ENCODE measurements at places on chromosomes 4 and X. TPM values are rescaled to one million over a fixed set of nuclear protein-coding genes. Genes with fewer than 3 reads are reported as not detected.

DNA sequence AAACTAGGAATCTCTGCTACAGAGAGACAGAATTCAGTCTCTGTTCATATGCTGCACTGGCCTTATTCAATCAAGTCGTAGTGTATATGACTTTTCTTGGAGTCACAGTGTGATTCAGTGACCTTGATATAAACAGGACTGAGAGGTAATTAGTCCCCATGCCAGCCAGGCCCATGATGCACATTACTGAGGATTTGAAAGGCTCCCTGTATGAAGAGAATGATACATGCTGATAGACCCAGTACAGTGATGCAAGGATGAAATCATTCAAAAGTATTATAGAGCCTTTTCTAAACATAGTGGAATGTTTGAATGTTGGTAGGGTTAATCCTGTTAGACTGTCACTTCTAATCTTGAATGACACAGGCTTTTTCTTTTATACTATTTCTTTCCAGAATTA is 34.1 kb downstream of the ANXA3 start:
- H3K36me3 ChIP-seq = peaks cover 2% of the 10 kb centered on the region
- no peaks in the 10 kb centered on the region for H3K27me3 ChIP-seq
- DNase-seq = no peak
- H3K27ac ChIP-seq = no peak overlapping the region
- H3K4me3 ChIP-seq = no peak overlapping the region

GRCh38 chrX:71450433-71451106 is 82.3 kb upstream of the OGT start:
- H3K4me1 ChIP-seq = no peaks in the 10 kb centered on the region
- no peaks in the 10 kb centered on the region for H3K27me3 ChIP-seq
- H3K27ac ChIP-seq = no peak overlapping the region
- no peaks in the 10 kb centered on the region for H3K36me3 ChIP-seq
- H3K4me3 ChIP-seq = no peak overlapping the region

Gene TENM3
- 0.54 TPM for total RNA-seq

DNA sequence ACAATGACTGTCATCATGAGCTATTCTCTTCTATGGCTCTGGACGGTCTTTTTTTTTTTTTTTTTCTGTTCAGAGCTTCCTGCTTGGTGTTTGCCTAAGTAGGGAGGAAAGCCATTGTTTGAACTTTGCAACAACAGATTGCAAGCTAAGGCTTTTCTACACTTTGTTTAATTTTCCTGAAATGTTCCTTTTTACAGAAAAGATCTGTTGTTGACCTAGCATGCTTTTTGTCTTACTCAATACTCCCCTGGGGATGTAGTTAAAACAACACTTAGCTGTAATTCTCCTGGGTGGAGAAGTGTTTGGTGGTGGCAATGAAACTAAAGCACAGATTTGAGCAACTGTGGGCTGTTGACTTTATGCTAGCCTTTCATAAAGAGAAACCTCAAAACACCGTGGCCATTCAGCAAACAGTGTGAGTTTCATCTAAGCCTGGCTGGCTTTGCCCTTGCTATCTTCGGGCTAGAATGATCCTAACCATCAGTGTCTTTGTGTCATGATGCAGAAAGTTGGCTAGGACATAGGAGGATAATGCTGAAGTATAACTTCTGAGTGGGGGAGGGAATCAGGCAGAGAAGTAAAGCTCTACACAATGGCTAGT is 110.5 kb downstream of the ANXA3 start:
- no peaks in the 10 kb centered on the region for H3K27me3 ChIP-seq
- H3K27ac ChIP-seq = no peak overlapping the region
- H3K36me3 ChIP-seq = no peaks in the 10 kb centered on the region
- no peaks in the 10 kb centered on the region for H3K4me1 ChIP-seq
- DNase-seq = no peak
- H3K4me3 ChIP-seq = no peak overlapping the region

DNA sequence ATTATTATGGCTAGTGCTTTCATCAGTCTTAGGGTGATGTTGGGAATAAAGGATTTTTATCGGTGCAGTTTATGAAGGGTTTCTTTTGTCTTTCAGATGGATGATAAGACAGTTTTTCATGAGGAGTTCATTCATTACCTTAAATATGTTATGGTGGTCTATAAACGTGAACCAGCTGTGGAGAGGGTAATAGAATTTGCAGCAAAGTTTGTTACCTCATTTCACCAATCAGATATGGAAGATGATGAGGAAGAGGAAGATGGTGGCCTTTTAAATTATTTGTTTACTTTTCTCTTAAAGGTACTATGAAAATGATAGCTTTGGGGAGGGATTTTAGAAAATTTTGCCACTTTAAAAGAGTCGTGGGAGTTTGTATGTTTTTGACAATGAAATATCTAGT is 1.3 kb downstream of the NCAPG start:
- no peak overlapping the region for H3K27ac ChIP-seq
- no peak for DNase-seq
- peak overlapping the region; percentile 80 for H3K4me3 ChIP-seq
- peaks cover 18% of the 10 kb centered on the region for H3K36me3 ChIP-seq

Gene FMR1NB
- total RNA-seq = not detected

DNA sequence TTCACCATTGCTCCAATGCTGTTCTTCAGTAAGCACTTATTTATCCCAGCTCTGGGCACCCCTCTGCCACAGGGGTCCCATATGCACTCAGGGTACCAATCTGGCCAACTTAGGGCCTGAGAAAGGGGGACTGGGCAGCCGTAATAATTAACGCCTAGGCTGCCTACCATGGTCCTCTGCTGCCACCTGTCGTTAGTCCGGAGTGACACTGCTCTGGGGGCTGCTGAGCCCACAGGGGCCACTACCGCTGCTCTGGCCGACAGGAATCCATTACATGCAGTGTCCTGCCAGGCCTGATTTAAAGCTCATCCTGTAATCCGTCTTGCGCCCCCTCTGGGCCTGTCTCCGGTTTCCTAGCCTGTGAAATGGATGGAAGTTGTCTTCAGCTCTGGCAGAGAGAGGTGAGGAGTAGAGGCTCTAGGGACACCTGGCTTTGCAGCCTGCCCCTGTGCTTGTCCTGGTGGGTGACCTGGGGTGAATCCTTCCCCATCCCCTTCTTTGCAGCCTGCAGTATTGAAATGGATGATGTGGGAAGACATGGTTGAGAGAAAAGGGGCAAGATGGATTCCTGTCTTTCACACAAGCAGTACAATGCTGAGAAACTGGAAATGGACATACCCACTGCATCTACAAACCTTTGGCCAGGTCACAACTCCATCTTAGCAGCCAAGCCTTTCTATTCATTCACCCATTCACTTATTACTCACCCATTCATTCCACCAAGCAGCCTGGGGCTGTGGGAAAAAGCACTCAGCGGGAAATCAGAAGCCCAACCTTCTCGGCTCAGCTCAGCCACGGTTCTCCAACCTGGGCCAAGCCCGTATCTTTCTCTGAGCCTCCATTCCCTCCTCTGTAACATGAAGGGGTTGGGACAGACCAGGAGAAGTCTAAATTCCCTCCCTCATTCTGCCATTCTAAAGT is 116.3 kb upstream of the NALF2 start:
- no peak overlapping the region for H3K27ac ChIP-seq
- H3K4me1 ChIP-seq = peaks cover 3% of the 10 kb centered on the region
- H3K4me3 ChIP-seq = no peak overlapping the region
- 0 out of 2 replicates have a peak, but pooled peaks cover 4% of the 10 kb centered on the region for H3K27me3 ChIP-seq

GRCh38 chr4:175789647-175790046 is 22.4 kb downstream of the GPM6A start:
- no peak overlapping the region for H3K27ac ChIP-seq
- H3K27me3 ChIP-seq = no peaks in the 10 kb centered on the region
- H3K4me3 ChIP-seq = no peak overlapping the region
- no peak for DNase-seq
- no peaks in the 10 kb centered on the region for H3K36me3 ChIP-seq

Gene FRMPD4
- total RNA-seq = not detected

Gene RENBP
- total RNA-seq = 1.3 TPM

- DNase-seq = no peak
- no peaks in the 10 kb centered on the region for H3K36me3 ChIP-seq
- H3K4me3 ChIP-seq = no peak overlapping the region
- H3K4me1 ChIP-seq = no peaks in the 10 kb centered on the region
- no peaks in the 10 kb centered on the region for H3K27me3 ChIP-seq
Observed at GRCh38 chr4:165662341-165662740, 210.7 kb upstream of the TLL1 start.

Gene NLRP2B
- total RNA-seq = not detected

DNA sequence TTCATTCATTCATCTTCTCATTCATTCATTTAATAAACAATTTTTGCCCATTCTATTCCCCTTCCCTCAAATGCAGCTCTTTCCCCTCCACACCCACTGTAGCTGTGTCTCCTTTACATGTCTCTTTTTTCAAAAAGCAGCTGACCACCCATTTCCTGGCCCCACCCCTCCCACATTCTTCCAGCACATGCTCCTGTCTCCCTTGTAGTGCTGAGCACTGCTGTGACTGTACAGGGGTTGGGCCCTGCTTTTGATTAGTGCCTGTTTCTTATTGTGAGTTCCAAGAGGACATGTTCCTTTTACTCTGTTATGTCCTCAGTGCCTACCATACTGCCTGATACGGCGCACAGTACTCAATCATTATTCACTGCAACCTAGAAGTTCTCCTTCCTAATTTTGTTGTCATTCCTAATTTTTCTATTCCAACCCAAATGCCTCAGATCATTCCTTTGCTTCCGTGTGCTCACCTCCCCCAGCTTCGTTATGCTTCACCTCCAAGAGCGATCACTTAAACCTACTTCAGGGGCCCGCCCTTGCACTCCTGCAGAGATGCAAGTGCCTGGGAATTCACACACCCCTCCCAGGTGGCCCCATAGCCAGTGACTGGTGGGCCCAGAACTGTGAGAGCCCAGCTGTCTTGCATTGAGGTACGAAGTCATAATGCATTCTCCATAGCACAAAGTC is 152.2 kb downstream of the STK32B start:
- H3K4me1 ChIP-seq = no peaks in the 10 kb centered on the region
- DNase-seq = no peak
- H3K27ac ChIP-seq = no peak overlapping the region
- H3K4me3 ChIP-seq = no peak overlapping the region
- peaks cover 11% of the 10 kb centered on the region for H3K27me3 ChIP-seq
- no peaks in the 10 kb centered on the region for H3K36me3 ChIP-seq

DNA sequence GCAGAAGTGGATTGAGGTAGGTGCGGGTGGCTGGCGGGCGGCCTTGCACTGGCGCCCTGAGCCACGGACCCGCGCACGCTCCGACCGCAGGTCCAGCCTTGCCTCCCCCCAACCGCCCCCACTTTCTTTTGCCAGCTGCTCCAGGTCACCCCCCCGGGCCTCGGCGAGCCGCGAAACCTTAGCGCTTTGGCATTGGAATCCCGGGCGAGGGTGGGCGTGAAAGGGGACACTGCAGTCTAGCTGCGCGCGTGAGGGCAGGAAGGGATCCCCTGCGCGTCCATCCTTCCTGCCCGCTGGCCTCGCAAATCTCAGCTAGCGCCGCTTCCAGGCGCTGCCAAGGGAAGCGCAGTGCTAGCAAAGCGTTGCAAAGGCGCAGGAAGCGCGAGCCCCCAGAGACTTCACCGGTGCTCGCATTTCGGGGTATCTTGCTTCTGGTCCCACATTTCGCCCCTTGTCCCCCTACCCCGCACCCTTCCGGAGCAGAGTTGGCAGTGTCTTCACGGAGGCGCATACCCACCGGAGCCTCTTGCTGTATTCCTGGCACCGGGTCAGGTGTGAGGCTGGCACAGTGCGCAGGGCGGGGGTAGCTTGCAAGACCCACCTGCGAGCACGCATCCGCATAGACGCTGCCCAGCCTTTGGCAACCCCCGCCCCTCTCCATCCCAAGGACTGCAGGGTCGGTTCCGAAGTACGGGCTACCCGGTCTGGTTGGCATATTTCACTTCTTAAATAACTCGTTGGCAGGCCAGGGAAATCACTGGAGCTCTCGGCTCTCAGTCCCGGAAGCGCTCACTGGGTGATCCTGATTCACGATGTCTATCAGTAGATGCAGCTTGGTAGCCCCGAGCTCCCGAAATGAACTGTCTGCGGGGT is 104.4 kb downstream of the UCHL1 start:
- no peaks in the 10 kb centered on the region for H3K36me3 ChIP-seq
- H3K4me1 ChIP-seq = peaks cover 8% of the 10 kb centered on the region
- peak overlapping the region; percentile 56 for H3K4me3 ChIP-seq
- no peak for DNase-seq
- peak overlapping the region; percentile 30 for H3K27ac ChIP-seq
- no peaks in the 10 kb centered on the region for H3K27me3 ChIP-seq

- H3K27ac ChIP-seq = no peak overlapping the region
- DNase-seq = no peak
- no peak overlapping the region for H3K4me3 ChIP-seq
- H3K27me3 ChIP-seq = no peaks in the 10 kb centered on the region
Observed at GRCh38 chrX:115423086-115423485, 133.6 kb downstream of the LUZP4 start.

DNA sequence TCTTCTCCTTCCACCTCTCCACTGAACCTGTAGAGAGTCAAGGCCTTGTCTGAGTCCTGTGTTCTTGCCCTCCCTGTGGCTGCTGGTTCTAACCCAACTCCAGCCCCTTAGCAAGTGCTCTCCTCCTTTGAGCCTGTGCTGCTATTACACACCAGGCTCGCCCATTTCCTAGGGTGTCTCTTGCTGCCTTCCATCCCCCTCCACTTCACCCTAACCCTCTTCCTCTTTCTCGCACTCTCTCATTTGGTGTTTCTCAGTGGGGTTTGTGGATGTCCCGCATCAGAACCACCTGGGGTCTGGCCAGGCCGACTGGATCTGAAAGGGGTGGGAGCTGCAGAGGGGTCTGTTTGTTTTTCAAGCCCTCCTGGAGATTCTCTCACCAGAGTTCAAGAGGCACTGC is 156.7 kb downstream of the SPRY1 start:
- DNase-seq = no peak
- H3K36me3 ChIP-seq = no peaks in the 10 kb centered on the region
- H3K27me3 ChIP-seq = no peaks in the 10 kb centered on the region

DNA sequence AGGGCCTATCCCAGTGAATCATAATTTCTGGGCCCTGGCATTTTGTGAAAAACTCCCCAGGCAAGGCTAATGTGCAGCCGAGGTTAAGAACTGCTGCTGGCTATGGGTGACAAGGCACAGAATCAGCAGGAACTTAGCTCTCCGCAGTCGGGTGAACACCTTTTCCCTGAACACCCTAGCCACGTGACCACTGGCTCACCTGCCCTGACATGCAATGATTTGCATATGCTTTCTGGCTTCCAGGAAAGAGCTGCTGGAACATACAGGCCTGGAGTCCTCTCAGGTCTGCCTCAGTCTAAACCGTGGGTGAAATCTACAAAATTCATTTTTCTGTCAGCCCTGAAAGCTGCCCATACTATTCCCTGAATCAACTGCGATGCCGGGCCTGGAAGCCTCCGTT is 56.6 kb downstream of the ZNF827 start:
- no peak overlapping the region for H3K4me3 ChIP-seq
- peaks cover 2% of the 10 kb centered on the region for H3K36me3 ChIP-seq
- DNase-seq = no peak
- H3K27ac ChIP-seq = no peak overlapping the region
- no peaks in the 10 kb centered on the region for H3K4me1 ChIP-seq

Measured in HCT116 (cell line).